ENCODE measurements at places on chromosomes 13 and 19. TPM values are rescaled to one million over a fixed set of nuclear protein-coding genes. Genes with fewer than 3 reads are reported as not detected.

- no peak for DNase-seq
These were observed 687 bp downstream of the ILF3 start for GRCh38 chr19:10654610-10655456.

DNA sequence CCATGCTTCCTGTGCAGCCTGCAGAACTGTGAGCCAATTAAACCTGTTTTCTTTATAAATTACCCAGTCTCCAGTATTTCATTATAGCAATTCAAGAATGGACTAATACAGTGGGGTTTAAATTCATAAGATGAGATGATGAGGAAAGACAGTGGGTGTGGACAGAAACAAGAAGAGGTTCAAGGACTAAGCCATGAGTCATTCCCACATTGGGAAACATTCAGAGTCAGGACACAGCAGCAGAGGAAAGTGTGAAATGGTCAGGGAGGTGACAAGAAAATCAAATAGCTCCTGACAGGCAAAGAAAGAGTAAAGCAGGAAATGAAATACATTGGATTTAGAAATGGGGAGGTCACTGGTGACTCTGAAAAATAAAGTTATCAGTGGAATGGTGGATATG lies 9.1 kb downstream of the ZNF841 start:
- no peak for DNase-seq

- no peak for DNase-seq
These were observed 6.4 kb downstream of the ZNF350 start for GRCh38 chr19:51980116-51980736.

The FFAR1 gene
- total RNA-seq, result not detected

The EDNRB gene
- total RNA-seq, result 20.1 TPM

The SLC6A16 gene
- 3.5 TPM for total RNA-seq
